ENCODE measurements at places on chromosomes 5 and 9. TPM values are rescaled to one million over a fixed set of nuclear protein-coding genes. Genes with fewer than 3 reads are reported as not detected.
A peak's percentile ranks its signal among the peaks of the same experiment; 100 is the strongest.

Gene TRIM36
- total RNA-seq, result 1.8 TPM

Gene OR1Q1
- total RNA-seq, result not detected

Gene SLC6A19
- not detected for total RNA-seq

Gene CDH18
- not detected for total RNA-seq

Gene PCDHGA5
- 2.3 TPM for total RNA-seq

Gene C1QTNF2
- 0.45 TPM for total RNA-seq

GRCh38 chr9:2745560-2746380, 28.5 kb downstream of the KCNV2 start:
- DNase-seq, result no peak

DNA sequence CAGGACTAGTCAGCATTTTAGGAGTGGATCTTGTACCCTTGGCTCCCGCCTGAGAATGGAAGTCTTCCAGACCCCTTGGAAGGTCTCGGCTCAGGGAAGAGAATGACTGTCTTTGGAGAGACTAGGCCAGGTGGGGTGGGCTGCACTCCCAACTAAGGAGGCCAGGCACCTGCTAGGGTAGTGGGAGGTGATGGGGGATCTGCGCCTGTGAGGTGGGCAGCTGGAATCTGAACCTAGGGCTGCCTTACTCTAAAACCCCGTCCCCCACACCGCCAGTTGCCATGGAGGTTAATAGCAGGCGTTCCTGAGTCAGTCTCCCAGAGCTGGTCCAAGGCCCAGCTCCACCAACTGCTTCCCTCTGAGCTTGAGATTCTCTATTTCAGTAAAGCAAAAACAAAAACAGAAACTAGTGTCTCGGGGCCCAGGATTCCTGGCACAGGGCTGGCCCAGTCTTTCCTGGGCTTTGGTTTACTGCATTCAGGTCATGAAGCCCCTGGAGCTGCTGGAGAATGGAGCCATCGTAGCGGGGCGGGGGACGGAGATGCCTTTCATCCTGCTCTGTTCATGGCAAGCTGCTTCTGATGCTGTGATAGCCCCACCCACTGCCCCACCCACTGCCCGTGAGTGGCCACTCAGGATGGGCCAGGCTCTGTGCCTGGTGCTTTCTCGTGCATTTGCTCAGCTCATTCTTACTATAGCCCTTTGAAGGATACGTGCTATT, 57.5 kb downstream of the DAB2IP start:
- DNase-seq, result no peak

DNA sequence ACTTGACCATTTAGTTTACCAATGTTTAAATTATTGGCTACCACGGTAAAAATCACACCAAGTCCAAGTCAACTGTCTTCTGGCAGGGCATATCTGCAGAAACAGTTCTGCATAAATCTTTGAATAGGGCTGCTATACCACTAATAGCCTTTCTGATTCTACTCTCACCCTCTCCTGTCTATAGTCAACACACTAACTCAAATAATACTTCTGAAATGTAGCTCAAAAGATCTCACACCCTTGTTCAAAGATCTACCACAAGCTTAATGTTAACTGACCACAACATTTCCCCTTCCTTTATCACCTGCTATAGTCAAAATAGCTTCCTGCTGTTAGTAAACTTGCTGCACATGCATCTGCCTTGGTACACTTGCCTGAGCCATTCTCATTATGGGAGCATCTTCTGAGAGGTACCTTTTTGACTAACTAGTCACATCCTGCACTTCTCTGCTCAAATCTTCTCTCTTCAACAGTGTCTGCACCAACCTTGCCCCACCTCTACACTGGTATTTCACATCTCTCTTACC, 319.4 kb downstream of the CDH10 start:
- no peak for DNase-seq

DNA sequence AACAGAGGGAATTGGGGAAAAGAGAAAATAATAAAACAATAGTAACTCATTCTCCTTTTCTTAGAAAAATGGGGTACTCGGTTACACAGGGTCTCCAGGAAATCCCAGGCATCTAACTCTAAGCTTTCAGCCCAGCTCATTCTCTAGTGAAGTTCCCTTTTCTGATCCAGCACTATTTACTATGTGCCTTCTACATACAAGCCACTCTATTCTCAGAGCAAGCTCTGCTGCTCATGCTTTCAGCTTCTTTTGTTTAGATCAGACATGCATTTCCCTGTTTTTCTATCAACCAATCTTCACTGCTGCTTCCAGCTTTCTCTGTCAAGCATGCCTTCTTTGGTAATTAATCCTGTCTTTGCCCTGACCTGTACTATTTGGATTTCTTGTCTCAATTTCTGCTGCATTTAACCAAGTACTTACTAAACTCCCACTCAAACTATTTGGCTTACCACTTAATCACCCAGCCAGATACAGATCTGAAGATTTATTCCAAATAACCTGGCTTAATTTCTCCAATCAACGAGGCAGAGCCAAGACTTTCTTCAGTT, 25.3 kb downstream of the OSMR start:
- no peak for DNase-seq

DNA sequence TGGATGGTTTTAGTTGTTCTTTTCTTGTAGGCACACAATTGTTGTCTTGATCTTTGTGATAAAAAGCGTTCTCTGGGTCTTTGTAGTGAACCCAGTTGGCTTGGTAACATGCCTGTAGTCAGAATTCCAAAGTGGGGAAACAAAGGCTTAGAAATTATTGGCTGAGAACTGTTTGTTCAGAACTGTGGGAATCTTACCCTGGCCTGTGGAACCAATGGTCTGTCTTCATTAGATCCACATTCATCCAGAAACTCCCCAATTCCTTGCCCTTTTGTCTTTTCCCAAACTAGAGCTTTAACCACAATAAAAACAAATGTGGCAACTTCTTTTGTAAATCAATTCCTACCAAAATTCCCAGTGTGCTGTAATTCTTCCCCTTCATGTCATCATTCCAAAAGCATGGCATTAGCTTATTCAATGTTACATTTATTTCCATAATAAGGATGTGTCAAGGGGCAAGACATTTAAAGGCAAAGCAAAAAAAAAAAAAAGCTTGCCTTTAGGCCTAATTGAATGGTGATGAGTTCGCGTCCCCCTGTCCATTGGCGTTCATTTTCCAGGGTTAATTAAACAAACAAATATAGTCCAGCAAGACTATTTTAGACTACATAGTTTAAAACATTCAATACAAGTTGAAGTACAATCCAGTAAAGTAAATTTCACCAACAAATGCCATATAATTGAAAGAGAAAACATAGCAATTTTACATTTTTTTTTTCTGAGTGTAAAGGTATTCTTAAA, 249.8 kb upstream of the ZNF608 start:
- DNase-seq, result no peak

- DNase-seq, result no peak
These were observed 13.4 kb upstream of the TSC1 start for GRCh38 chr9:132957805-132958204.

DNA sequence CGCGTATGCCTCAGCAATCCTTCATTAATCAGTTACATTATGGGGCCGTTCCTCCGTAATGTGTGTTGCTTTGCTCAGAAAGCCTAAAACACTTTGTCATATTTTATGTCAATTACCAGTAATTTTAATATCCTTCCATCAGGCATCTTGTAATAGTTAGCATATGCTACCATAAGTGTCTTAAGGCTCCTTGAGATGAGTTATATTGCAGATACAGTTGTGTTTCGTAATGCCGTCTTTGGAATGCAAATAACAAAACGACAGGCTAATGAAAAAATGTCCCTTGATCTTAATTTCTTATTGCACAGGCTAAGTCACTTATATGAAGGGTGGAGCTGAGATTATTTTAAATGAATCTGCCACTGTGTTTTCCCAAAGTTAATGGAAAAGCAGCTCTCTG, 50.5 kb downstream of the TBCA start:
- DNase-seq, result peak; percentile 5

GRCh38 chr5:75364571-75365280, 27.7 kb downstream of the HMGCR start:
- DNase-seq, result no peak

DNA sequence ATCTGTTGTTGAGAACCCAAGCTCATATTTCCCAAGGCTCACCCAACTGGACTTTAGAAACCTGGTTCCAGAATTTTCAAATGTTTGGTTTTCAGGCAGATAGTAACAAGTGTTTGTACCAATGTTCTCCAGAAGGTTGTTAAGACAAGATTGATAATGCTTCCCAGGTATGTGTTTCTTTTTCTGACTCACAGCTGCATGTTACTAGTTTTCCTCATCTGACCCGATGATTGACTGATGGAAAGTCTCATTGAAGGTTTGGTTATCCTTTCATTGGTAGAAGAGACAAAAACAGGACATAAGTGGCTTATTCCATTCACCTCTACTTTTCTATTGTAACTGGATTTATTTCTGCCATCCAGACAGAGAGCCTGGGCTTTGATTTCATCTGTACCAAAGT, 10.4 kb downstream of the BASP1 start:
- no peak for DNase-seq

DNA sequence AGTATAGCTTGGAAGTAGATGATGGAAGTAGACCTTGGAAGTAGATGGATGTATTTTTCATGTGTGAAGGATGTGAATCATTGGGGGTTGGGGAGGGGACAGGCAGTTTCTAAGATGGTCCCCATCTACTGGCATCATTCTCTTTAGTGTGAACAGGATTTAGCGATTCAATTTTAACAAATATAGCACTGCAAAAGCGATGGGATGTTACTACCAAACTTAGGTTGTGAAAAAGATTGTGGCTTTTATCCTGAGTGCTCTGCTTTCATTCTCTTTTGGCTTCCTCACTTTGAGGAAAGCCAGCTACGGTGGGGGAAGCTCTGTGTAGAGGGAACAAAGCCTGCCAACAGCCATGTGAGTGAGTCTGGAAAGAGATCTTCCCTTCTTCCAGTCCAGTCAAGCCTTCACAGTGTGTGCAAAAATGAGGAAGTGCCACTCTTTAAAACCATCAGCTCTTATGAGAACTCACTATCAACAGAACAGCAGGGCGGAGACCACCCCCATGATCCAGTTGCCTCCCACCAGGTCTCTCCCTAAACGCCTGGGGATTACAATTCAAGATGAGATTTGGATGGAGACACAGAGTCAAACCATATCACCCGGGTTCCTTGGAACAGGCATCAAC, 441.4 kb downstream of the SH3GL2 start:
- no peak for DNase-seq

GRCh38 chr5:16542236-16542635, 74.6 kb downstream of the RETREG1 start:
- DNase-seq, result no peak

DNA sequence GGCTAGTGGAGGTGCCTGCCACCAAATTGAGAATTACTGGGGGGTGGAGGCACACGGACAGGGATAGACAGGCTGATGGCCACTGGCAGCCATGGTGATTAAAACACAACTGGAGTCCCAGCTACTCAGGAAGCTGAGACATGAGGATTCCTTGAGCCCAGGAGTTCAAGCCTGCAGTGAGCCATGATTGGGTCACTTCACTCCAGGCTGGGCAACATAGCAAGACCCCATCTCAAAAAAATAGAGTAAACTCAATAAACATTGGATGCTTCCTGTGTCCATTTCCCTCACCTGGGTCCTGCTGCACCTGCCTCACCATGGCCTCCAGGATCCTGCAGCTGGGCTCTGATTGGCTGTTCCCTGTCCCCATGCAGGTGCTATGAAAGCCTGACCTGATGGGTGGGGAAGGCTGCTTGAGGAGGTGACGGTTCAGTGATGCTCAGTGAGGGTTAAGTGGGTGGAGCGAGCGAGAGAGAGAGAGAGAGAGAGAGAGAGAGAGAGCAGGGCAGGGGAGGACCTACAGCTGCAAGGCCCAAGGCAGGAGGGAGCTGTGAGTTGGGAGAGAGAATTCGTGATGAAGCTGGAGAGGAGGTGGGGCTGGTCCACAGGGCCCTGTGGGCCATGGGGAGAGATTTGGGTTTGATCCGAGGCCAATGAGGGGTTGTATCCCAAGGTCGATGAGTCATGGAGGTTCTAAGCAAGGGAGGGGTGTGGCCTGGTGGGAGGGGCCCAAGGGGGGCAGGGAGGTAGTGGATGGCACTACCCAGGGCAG, 36.7 kb upstream of the FUBP3 start:
- DNase-seq, result no peak

GRCh38 chr9:91814753-91815152, 135.3 kb downstream of the ROR2 start:
- no peak for DNase-seq

- DNase-seq, result peak; percentile 96
These were observed 36.2 kb downstream of the SH3PXD2B start for GRCh38 chr5:172417983-172418630.

All from stomach (tissue), 19 donors.